ENCODE measurements at places on chromosomes 2 and 18.
A peak's percentile ranks its signal among the peaks of the same experiment; 100 is the strongest.

DNA sequence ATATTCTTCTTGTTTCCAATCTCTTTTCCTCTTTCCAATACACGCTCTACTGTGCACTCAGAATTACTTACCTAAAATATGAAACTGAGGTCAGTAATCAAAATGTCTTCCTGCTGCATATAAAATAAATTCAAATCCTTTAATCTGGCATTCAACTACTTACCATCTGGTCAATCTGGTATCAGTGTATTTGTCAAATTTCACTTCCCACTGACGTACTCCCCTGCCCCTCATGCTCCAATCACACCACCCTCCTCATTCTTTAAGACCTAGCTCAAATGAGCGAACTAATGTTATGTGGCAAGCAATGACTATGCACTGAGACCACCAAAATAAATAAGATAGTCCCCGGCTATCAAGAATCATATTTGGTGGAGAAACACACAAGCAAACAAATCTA, 6.7 kb downstream of the ASB3 start:
- no peak for DNase-seq

- no peak for DNase-seq
These were observed 56.3 kb upstream of the SPOPL start for GRCh38 chr2:138445227-138445626.

DNA sequence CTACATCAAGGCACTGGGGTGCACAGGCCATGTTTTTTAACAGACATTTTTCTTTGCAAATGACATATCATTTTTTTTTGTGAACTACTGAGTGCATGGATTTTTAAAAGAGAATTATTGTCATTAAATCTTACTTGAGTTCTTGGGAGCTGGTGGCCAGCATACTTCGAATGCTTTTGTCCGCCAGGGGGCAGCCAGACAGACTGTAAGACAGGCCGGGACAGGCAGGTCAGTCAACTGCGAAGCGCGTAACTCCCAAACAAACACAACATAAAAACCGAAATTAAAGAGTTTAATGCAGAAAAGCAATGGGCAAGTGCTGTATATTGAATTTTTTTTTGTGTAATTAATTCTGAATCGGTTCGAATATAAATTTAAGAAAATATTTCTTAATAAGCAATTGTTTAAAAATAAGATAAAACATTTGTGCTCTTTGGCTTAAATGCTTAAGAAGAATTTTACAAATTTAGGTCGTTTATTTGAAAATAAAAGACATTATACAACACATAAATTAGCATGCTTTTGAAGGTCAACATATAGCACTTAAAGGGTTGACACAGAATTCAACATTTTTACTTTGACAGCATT, 142.2 kb upstream of the PXDN start:
- peak; percentile 62 for DNase-seq

DNA sequence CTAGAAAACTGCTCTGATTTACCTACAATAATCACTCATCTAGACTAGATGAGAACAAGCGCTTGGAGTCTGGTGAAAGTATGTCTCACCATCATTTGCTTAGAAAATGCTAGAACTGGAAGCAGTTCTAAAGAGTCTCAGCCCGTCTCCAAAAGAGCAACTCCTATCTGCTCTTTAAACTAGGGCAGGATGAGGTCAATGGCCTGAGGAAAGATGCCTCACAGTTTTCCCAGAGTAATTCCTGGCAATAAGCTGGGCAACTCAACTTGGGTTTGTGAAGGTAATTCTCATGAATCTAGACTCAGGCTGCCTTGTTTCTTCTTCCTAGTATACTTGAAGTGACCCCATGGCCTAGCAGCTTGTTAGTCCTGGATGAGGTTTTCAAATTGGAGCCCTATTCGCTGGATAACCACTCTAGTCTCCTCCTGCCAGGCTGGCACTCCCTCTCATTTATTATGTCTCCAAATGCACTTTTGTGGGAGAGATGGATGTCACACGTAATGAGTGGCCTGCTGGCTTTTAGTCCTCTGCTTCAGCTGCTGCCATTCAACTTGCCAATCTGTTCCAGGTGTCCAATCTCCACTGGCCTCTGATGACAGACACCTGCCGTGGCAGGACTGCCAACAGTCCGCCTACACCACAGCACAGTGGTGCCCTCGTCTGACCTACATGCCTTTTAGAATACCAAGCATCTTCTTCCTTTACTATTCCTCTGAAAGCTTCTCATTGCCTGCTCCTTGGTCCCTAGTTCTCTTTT, 80.9 kb downstream of the CABYR start:
- no peak for DNase-seq
